ENCODE measurements at places on chromosomes 4 and X.

DNA sequence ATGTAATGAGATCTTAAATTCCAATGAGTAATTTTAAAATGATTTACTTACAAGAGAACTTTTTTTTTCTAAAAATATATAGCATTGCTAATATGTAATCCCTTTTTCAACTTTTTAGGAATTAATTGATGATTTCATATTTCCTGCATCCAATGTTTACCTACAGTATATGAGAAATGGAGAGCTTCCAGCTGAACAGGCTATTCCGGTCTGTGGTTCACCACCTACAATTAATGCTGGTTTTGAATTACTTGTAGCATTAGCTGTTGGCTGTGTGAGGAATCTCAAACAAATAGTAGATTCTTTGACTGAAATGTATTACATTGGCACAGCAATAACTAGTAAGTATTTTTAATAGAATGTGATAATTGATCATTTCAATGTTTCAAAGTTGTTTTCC lies 113.2 kb downstream of the USP9X start:
- DNase-seq, result no peak

GRCh38 chrX:151729056-151729725 lies 5.4 kb upstream of the CNGA2 start:
- no peak for DNase-seq

- DNase-seq, result no peak
Observed at GRCh38 chr4:88215351-88215750, 56.9 kb upstream of the ABCG2 start.

DNA sequence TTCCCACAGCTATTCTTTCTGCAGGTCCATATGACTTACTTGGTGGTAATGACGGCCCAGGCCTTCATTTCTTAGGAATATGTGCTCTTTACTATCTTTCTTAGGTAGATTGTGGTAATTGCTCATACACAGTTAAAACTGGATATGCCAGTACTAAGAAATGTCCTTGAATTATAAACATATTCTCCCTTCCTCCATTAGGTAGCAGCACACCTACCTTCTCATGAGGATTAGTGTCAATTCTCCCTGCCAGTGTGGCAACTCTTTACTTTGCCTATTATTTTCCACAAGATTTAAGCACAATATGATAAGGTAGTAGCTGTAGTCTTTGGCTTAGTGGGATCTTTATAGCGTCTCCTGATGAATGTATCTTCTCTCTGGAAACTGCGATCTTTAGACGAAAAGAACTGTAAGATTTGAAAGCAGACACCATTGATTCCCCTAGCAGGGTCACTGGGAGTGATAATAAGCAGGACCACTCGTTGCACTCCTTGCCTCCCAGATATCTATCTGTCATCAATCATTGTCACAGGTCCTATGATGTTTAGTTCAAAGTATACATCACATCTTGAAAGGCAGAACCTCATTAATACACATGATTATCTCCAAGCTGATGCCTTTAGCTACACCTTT lies 1240.7 kb downstream of the C4orf33 start:
- DNase-seq, result no peak

GRCh38 chrX:154431341-154431740 lies 2.9 kb downstream of the ATP6AP1 start:
- no peak for DNase-seq
